ENCODE measurements at places on chromosomes 6 and 20.

DNA sequence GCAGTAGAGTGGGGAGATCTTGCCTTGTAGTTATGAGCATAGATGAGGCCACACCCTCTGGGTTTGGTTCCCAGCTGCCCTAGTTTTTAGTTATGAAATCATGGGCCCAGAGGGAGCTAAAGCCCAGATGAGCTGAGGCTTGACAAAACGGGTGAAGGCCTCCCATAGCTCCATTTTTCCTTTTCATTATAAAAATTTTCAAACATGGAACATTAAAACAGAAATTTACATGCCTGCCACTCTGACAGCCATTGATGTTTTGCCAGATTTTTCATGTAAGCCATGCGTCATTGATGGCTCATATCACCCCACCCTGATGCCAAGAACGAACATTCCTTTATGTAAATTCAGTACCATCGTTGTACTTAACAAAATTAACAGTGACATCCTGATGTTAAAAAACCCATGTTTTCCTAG is 67.9 kb downstream of the IGF2R start:
- DNase-seq, result no peak

DNA sequence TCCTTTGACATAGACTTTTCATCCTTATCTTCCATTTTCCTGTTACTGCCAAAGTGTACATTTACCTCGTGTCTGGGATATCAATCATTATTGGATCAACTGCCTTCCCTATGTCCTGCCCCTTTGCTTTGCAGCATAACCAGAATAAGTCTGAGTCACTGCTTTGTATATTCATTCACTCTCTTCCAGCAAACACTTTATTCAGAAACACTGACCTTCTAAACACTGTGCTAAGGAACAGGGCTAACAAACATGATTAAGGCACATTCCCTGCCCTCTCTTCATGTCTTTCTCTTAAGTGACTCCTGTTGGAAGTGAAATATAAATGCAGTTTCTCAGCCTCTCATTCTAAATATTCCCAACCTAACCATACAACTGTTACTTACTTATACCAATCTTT is 66.9 kb downstream of the COL19A1 start:
- no peak for DNase-seq

DNA sequence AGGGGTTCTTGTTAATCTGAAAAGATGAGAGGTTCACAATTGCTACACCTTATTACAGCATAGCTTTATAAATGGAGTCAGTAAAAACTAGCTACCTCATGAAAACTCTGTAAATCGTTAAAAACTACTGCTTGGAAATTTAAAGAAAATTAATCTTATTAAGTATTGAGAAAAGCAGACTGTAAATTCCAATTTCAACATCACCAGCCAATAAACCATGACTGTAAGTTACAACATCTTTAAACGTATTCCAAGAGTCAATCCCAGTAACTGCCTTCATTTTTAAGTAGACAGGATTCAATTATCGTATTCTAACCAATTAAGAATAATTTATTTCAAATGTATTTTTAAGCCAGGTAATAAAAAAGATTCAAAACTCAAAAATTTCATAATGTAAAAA is 70.3 kb downstream of the ATG5 start:
- no peak for DNase-seq

GRCh38 chr20:63167918-63168520 is 47.9 kb downstream of the YTHDF1 start:
- DNase-seq, result no peak

GRCh38 chr6:139757784-139758183 is 383.3 kb upstream of the CITED2 start:
- DNase-seq, result no peak

- no peak for DNase-seq
Observed at GRCh38 chr6:125987026-125987617, 782 bp downstream of the TRMT11 start.

Data from CD4-positive, CD25-positive, alpha-beta regulatory T cell (primary cell).